ENCODE measurements at places on chromosomes 12 and 14.

GRCh38 chr12:120118321-120119061 lies 1.9 kb upstream of the RAB35 start:
- no peak for DNase-seq

GRCh38 chr12:85923767-85924331 lies 49.8 kb downstream of the NTS start:
- no peak for DNase-seq

- DNase-seq = no peak
Observed at GRCh38 chr12:25494926-25495325, 58.2 kb downstream of the LMNTD1 start.

DNA sequence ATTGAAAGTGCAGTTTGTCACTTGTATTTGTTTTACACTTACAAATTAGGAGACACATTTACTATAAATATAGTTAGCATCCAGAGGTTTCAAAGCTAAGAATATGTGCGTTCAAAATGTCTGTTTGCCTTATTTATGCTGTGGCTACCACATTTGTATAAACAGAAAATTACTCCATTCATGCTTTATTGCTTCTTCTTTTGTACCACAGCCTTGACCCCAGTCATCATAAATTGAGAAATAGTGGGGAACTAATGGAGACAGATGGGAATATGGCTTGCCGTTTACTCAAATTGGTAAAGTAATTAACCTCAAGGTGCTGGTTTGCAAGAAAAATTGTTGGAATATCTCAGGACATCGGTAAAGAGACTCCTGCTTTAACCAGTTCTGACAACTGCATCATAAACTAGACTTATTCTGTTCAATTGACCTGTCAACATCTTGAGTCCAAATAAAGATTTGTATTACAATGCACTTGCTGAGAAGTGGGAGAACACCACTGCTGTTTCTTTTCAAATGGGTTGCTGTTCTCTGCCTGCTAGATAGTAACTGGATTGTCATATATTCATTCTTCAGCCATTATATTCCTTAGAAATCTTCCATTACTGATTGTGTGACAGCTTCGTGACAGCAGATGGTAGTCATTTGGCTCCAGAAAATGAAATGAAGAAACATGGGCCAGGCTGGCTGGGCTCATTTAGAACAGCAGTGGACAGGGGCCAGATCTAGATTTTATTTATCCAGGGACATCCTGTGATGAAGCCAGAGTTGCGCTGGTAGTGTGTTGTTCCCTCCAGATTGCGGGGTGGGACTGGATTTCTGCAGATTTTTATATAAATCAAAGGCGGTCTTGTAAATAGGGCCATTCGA lies 354.4 kb downstream of the EGLN3 start:
- no peak for DNase-seq

DNA sequence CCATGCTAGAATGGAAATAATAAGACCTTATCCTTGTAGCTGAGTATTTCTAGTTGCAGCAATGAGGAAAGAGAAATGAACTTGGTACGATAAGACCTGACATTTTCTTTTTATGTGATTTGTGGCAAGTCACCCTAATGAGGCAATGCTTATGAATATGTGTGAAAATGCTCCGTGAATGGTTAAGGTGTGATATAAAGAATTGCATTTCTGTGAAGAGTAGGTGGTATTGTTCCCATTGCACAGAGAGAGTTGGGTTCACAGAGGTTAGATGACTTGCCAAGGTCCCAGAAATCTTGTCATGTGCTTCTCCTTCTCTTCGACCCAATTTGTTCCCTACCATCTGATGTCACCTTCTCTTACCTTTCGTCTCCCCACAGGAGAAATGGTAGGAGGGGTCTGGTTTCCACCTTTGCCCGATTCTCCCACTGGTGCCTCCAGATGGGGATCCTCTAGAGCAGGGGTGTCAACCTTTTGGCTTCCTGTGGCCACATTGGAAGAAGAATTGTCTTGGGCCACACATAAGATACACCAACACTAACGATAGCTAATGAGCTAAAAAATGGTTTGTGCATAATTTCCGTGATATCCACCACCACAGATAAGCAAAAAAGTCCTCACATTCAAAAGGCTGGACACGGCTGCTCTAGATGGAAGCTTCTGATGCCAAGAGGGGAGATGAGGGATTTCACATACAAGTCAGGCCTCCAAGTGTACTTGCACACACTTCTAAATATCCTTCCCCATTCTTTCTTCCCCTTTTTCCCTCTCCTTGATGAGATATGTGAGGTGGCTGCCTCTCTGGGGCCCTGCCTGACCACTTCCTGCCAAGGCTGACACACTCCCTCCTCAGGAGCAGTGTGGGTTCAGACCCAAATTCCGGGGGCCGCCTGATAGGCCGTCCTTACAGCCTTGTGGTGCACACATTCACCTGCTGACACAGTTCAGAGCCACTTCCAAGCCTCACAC lies 96.1 kb downstream of the PLXNC1 start:
- no peak for DNase-seq

GRCh38 chr12:39835517-39836489 lies 216.2 kb upstream of the ABCD2 start:
- no peak for DNase-seq

- DNase-seq = no peak
Observed at GRCh38 chr12:6980740-6981139, 10.0 kb downstream of the EMG1 start.

DNA sequence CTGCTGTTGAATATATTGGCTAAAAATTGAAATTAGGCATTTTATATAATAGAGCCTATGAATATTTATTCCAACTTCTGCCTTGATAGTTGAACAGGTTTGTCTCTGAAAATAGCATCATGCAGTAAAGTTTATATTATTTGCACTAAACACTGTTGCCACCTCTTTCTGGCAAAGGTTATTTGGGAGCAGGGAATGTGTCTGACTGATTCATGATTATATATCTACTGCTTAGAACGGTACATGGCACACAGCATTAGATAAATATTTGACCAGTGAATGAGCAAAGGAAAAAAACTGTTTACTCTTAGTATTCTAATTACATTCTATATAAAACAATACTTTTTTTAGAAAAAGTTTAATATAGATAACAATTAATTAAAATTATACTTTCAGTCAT lies 123.1 kb upstream of the MGAT4C start:
- DNase-seq = no peak
